ENCODE measurements at places on chromosomes 2 and 18. TPM values are rescaled to one million over a fixed set of nuclear protein-coding genes. Genes with fewer than 3 reads are reported as not detected.

The SIX3 gene
- not detected for total RNA-seq

The SH3BP4 gene
- 44.4 TPM for total RNA-seq

The TCF23 gene
- 0.05 TPM for total RNA-seq

The MIB1 gene
- total RNA-seq: 23.4 TPM

The PPP1CB gene
- 478 TPM for total RNA-seq

- DNase-seq: no peak
Measured at GRCh38 chr2:196213252-196213980, 42.0 kb upstream of the STK17B start.

- DNase-seq: no peak
Measured at GRCh38 chr2:210170196-210170445, 1.1 kb downstream of the KANSL1L start.

DNA sequence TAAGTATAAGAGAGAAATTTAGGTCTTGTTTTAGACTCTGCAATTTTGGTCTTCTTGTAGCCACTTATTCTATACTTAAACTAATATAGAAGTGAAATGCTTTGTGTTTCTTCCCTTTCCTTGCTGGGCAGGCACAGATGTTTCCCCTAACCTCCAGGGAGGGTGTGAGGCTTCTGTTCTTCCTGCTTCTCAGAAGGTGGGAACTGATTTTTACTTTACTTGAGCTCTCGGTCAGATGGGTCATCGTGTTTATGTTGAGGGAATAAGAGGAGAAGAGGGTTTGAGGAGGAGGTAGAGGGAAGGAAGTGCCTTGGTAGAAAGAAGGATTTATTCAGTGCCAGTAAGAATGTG is 92.5 kb upstream of the CXCR4 start:
- DNase-seq: no peak

DNA sequence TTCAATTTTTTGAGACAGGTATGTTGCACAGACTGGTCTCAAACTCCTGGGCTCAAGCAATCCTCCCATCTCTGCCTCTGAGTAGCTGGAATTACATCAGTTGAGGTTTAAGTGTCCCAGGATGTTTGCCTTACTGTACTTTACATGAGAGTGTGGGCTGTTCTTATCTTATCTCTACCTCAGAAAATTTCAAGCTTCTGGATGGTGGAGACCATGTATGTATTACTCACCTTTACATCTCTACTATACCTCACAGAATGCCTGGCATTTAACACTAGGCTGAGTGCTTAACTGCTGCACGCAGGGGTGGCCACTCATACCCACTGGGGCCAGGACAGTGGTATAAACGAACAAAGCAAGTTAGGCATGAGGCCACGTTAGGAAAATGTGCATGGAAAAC is 272.0 kb upstream of the RAB12 start:
- no peak for DNase-seq

GRCh38 chr18:26383454-26384270 is 157.4 kb downstream of the TAF4B start:
- no peak for DNase-seq

GRCh38 chr2:221447310-221447709 is 124.8 kb downstream of the EPHA4 start:
- DNase-seq: no peak

DNA sequence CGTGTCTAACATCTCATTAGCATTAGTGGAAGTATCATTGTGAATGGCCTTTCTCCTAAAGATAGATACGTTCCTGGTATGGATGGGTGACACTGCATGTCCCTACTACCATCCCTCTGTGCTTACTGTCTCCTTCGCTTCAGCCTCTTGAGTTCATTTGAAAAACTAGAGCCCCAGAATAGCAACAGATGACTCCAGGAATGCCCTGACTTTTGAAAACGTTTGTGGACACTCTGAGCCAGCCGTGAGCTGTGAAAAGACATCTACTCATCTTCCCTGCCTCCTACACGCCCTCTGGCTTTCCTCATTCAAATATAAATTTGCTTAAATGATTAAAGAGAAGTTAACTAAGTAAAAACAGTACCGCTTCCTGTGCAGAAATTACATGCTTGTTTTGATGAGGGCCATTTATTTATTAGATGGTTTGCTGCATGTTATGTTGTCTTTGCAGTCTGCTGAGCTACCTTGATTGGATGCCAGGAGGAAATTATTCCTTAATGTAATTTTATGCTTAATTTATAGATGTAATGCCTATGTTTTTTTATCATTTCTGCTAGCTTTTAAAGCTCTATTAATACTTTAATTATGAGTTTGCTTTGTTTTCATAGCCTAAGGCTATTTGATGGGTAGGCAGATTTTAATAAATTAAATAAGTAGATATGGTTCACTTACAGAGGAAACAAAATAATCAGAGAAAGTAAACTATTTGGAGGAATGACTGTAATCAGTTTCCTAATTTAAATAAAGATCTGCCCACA is 32.1 kb upstream of the MYO3B start:
- DNase-seq: no peak

GRCh38 chr18:35142275-35142615 is 98.6 kb upstream of the ZNF397 start:
- no peak for DNase-seq

GRCh38 chr2:129716781-129717559 is 262.5 kb upstream of the RAB6C start:
- no peak for DNase-seq
